CD4-positive, alpha-beta memory T cell (primary cell): ENCODE measurements at places on chromosomes 3 and 15. TPM values are rescaled to one million over a fixed set of nuclear protein-coding genes. Genes with fewer than 3 reads are reported as not detected.

The USP3 gene
- polyA plus RNA-seq = 76.1 TPM

The ZNF639 gene
- polyA plus RNA-seq = 55.1 TPM

The EPHB1 gene
- polyA plus RNA-seq = 0.30 TPM

The CCDC174 gene
- 20.0 TPM for polyA plus RNA-seq

The ZNF609 gene
- 1.4 TPM for polyA plus RNA-seq

DNA sequence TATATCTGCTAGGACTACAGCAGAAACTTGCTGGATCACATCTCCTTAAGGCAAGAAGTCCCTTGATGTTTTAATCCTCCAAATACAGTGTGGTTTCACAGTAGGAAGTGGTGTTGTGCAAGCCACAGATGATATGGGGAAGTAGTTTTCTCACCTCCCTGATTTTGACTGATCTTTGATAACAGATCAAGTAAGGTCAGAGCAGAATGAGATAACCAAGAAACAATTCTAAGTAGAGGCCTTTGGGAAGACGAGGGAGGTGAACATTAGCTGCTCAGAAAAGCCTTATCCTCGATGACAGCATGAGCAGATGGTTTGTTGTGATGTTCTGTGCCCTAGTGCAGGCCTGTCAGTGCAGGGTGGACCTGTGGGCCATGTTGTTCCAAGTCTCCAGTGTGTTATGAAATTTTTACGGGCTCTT, 61.3 kb downstream of the RIOX2 start:
- no peak overlapping the region for H3K4me3 ChIP-seq
- no peaks in the 10 kb centered on the region for H3K27me3 ChIP-seq
- H3K27ac ChIP-seq = peak overlapping the region; percentile 34

DNA sequence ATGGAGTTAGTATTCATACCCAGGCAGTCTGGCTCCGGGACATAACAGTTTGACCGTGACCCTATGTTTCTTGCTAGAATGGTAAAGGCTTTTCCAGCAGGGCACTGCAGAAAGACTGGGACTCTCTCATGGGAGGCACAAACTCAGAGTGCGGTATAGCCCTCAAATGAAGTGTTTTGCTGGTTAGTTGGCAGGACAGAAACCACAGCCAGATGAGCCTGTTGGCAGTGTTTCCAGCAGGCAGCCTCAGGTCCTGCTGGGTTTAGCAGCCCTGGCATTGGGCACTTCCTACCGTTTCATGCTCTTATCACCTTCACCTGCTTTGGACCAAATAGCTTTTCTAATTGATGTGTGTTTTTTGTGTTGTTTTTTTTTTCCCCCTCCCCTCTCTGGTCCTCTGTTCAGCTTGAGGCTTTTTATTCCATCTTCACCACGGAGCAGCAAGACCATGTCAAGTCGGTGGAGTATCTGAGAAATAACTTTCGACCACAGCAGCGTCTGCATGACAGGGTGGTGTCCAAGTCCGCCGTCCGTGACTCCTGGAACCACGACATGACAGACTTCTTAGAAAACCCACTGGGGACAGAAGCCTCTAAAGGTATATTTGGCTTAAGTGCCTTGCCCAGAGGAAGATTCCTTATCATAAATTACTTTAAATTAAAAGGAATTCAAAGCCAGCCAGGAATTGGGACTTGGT, 205.6 kb downstream of the FEZF2 start:
- no peaks in the 10 kb centered on the region for H3K4me1 ChIP-seq
- H3K36me3 ChIP-seq = no peaks in the 10 kb centered on the region
- DNase-seq = no peak
- no peak overlapping the region for H3K4me3 ChIP-seq

GRCh38 chr3:70951316-70951715, 632.2 kb downstream of the FOXP1 start:
- no peak for DNase-seq
- H3K27me3 ChIP-seq = no peaks in the 10 kb centered on the region
- H3K4me3 ChIP-seq = no peak overlapping the region
- no peaks in the 10 kb centered on the region for H3K4me1 ChIP-seq

GRCh38 chr15:86876387-86876944, 796.8 kb downstream of the AGBL1 start:
- no peaks in the 10 kb centered on the region for H3K36me3 ChIP-seq
- H3K27ac ChIP-seq = no peak overlapping the region
- H3K4me3 ChIP-seq = no peak overlapping the region
- no peaks in the 10 kb centered on the region for H3K4me1 ChIP-seq

GRCh38 chr3:13477943-13478342, 2.2 kb upstream of the HDAC11 start:
- DNase-seq = no peak
- peaks cover 13% of the 10 kb centered on the region for H3K4me1 ChIP-seq
